ENCODE measurements at places on chromosomes 12 and 14.

DNA sequence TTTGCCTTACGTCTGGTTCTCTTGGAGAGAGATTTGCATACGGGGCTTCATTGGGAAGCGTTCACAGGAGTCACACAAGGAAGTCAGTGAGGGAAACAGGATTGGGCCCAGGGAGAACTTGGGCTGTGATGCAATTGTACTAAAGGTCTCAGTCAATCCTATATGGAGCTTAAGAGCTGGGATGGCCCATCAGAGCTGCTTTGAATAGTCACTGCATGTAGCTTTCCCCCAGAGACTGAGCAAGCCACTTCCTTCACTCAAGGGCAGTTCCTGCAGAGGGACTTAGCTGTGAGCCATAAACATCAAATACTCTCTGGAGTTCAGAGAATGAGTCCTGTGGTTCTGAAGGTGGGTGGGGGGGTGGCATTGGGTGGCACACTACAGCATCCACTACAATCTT lies 605.4 kb downstream of the MED13L start:
- no peak for DNase-seq

DNA sequence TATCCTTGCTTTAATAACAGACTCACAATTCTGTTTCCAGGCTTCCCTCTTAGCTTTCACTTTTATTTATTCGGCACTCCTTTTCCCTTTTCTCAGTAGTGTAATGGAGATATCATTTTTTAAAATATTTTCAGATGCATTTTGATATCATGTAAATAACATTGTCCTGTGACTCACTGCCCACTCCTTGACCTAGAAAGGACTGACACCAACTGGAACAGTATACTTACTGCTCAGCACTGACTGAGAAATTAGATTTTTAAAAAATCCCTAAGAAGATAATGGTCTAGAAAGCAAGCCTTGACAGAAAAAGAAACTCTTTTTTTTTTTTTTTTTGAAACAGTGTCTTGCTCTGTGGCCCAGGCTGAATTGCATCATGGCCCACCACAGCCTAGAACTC lies 118.0 kb upstream of the FSCB start:
- DNase-seq = no peak

DNA sequence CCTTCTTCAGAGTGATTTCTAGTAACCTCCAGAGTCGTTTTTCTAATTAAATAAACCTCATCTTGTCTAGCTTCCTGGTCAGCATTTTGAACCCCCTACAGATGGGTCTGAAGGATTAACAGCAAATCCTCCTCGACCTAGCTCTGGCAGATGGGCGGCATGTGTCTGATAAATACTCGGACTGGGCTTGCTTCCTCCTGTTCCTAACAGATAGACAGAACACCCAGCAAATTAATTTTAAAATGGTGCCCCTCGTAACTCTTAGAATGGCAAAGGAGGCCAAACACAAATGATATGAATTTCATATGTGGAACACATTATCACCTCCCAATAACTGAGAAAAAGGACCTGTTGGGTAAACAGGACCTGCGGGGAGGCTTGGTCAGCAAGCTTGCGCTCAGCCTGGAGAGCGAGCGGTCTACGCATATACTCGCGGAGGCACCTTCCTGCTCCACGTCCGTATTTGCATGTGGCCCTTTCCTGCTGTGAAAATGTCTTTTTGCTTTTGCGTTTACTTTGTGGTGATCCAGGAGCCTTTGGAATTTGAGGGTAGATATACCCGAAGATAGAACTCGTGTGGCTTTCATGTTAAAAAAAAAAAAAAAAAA lies 79.6 kb downstream of the OTX2 start:
- no peak for DNase-seq

DNA sequence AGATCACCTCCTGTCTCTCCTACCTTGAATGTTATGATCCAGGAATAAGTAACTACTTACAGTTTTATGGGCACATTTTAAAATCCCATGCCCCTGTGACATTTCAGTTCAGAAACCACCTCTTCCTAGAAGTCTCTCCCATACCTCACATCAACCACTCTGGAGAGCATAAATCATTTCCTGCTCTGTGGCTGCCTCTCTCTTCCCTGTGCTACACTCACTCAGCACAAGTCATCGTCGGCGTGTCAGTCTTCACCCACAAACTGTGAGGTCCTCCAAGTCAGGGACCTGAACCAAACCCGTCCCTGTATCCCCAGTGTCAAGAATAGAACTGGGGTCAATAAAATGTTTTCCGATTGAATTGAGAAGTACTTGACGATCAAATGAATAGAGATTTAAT lies 863.3 kb downstream of the BCL11B start:
- DNase-seq = no peak

- no peak for DNase-seq
These were observed 507 bp downstream of the BAZ2A start for GRCh38 chr12:56629459-56630179.

GRCh38 chr12:124525455-124525854 lies 42.0 kb downstream of the NCOR2 start:
- DNase-seq = no peak

DNA sequence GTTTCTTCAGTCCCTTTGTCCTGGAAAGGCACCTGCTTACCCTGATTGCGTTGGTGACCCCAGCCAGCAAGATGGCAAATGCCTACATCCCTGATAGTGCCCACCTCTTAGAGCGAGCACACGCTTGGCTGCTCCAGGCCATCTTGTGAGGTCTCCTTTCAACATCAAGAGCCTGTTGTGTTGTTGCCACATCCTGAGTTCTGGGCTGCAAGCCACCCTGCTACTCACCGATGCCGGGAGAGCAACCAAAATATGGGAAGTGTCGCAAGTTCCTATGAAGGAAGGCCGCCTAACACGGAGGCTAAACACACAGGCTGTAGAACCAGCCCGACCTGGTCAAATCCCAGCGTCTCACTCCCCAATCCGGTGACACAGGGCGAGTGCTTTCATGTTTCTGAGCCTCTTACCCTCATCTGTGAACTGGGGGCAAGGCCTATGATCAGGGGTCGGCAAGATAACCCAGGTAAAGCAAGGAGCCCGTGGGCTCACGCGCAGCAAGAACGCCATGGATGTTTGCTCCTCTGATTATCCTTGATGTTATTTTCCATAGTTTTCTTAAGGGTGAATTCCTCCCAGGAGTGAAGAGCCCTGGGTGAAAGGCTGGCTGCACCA lies 98.4 kb downstream of the LGMN start:
- DNase-seq = no peak

GRCh38 chr14:31660191-31660590 lies 99.0 kb downstream of the NUBPL start:
- DNase-seq = no peak

DNA sequence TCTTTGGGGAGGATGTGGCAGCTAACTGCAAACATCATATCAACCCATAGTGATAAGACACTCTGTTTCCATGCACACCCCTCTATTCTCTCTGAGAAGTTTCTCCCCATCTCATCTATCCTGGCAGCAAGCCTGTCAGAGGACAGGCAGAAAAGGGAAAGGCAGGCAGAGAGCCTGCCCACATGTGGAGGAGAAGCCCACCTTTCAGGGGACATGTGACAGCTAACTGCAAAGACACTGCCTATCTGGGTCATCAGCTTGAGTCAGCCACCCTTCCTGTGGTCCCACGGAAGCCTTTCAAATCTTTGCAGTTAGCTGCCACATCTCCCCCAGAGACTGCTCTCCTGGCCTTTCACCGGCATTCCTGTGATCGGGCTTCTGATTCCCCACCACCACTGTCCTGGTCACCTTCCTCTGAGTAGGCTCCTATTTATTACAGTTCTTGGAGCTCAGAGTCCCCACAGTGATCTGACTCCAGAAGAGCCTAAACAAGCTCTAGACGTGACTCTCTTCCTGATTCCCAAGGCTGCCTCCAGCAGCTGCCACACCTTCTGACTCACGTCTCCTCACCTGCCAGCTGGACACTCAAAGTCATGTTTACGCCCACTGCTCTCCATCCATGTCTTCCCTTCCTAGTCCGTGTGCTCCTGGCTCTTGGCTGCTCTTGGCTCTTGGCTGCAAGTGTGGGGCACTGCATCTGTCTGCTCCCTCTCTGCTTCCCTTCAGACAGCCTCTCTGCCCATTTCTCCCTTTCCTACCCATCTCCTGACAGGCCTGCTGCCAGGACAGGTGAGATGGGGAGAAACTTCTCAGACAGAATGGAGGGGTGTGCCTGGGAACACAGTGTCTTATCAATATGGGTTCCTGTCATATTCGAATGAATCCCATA lies 7.5 kb upstream of the KRT1 start:
- DNase-seq = no peak

GRCh38 chr12:23795494-23795893 lies 154.0 kb downstream of the SOX5 start:
- DNase-seq = no peak
